ENCODE measurements at places on chromosomes 6 and 20.

GRCh38 chr6:78525976-78526375 is 341.4 kb upstream of the IRAK1BP1 start:
- no peak for DNase-seq

- no peak for DNase-seq
Observed at GRCh38 chr6:109782491-109782999, 91.4 kb downstream of the FIG4 start.

DNA sequence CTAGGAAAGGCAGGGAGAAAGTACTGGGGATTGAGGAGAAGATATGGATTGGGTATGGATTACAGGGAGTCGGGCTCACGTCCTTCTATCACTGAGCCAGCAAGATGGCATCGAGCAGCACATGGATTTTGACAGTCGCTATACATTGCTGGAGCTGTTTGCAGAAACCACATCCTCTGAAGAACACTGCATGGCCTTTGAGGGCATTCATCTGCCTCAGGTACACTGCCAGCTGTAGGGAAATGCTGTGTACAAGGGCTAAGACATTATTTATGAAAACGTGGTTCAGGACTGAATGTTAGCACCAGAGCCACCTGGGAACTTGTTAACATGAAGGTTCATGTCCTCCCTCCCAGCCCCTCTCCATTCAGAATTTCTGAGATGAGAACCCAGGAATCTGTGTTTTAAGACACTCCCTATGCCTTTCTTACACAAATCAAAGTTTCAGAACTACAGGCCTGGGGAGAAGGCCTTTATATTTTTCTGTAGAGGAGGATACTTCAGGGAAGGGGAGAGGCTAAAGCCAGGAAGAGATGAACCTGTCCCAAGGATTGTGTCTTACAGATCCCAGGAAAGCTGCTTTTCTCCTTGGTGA is 3.5 kb downstream of the CUL9 start:
- DNase-seq: no peak

- DNase-seq: no peak
Observed at GRCh38 chr6:97726378-97726777, 443.4 kb upstream of the MMS22L start.

DNA sequence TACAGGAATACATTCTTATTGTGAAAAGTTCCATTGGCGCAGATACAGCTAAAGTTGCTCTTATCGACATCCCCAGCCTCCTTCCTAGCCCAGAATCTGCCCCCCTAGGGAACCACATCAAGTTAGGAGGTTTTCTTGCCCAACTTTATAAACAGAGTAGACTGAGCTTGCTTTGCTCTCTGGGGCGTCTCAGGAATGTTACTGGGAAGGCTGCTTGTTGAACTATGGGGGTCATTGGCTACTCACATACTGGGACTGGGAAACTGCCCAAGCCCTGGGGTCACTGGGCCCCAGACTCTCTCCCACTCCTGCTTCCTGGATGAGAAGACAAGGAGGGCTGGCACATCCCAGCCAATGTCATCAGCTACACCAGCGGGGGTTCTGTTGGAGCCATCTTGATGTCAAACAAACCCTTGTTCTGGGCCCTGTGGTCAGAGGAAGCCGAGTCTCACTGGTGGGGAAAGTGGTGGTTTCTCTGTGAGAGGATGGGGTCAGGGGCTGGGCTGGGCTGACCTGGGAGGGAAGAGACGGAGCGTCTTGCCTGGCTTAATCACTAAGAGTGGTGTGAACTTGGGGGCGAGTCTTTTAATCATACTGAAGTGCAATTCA is 26.0 kb downstream of the BPIFB4 start:
- no peak for DNase-seq

DNA sequence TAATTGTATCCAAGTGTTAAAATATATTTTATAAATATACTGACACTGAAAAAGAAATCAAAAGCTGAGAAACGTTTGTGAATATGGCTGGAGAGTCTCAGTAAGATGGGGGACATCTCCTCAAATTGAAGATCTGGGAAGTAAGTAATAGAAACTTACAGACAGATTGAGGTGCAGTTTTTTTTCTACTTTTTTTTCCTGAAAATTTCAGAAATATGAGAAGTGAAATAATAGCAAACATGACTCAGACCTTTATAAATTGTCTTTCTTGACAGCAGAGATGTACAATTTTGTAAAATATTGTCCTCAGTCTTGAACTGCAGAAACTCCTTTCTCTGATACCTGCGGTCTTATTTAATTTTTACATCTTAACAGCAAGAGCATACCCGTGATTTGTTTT is 347.1 kb downstream of the UTRN start:
- DNase-seq: no peak

DNA sequence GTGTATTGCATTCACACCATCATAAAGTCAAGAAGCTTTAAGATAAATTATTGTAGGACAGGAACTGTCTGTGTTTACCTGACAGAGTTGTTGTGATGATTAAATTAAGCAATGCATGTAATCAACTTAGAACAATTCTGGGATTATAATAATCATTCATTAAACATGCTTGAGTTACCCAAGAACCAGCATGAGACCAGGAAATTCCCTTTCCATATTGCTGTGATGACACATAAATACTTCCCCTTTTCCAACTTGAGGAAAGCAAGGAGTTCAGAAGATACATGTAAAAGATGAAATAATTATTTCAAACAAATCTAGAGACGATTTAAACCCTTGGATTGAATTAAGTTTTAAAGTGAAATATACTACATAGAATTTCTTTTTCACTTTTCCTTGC is 404.4 kb downstream of the GJA1 start:
- DNase-seq: no peak

- no peak for DNase-seq
Observed at GRCh38 chr20:41048461-41049301, 20.1 kb downstream of the TOP1 start.

DNA sequence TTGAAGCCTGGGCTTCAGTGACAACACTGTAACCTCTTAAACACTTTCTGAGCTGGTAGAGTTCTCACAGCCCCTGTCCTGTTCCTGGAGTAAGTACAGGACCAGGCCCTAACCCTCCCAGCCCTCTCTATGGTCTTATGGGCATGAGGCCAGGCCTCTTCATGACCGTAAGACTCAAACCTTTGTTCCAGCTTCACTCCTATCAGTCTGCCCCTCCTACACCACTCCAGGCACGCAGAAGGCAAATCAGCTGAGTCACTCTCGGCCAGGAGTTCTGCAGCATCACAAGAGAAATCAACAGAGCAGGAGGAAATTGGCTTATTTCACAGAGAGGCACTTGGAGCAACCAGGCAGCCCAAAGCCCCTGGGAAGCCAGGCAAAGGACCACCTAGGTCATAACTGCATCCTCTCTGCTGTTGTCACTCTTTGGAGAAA is 25.3 kb upstream of the CHD6 start:
- no peak for DNase-seq

Measured in stimulated activated CD8-positive, alpha-beta memory T cell treated with anti-CD3 and anti-CD28 coated beads, Interleukin-15, amount 100 ng/mL, for 1 hour (primary cell).